Caki2 (cell line): ENCODE measurements at places on chromosomes 7 and 10. TPM values are rescaled to one million over a fixed set of nuclear protein-coding genes. Genes with fewer than 3 reads are reported as not detected.
A peak's percentile ranks its signal among the peaks of the same experiment; 100 is the strongest.

DNA sequence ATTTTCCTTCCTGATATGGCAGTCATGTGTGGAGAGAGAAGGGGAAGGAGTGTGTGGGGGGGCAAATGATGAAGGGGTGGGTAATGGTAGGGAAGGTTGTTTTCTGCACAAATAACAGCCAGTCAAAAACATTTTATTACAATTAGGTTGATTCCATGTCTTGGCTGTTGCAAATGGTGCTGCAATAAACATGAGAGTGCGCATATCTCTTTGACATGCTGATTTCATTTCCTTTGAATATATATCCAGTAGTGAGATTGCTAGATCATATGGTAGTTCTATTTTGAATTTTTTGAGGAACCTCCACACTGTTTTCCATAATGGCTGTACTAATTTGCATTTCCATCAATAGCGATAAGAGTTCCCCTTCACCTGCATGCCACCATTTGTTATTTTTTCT, 10.6 kb upstream of the JAZF1 start:
- DNase-seq: no peak

DNA sequence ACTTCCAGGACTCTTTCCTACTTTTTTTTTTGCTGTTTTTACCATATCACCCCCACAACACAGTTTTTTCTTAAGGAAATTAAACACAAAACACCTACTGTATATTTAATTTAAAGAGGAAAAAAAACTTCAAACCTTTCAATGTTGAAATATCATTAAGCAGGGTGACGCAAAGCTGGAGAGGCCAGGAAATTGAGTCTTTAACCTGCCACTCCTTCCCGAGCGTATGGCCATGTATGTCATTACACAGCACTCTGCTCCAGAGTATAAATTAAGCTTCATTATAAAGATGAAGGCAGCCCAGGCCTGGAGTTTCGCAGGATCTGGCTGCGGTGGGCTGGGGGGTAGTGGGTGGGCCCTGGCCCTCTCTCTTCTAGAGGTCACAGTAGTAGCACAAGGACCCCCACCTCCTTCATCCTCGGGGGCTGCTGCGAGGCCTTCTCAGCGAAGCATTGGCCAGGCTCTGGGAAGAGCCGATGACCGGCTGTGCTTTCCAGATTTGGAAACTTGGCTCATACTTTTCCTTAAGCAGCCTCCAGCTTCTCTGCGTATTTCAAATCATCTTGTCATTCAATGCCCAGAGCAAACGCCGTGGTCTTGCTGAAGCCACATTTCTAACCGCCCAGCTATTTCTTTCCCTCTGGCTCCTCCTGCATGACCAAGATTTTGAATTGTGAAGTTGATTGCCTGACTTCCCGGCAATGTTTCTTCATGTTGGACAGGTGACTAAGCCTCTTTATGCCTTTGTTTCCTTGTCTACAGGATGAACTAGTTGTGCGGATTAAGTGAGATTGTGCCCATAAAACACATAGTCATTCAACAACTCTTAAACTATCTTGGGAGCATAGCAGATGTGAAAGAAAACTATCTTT, 765.1 kb downstream of the SUGCT start:
- no peak for DNase-seq

GRCh38 chr7:151038951-151039849, 9.1 kb upstream of the ASIC3 start:
- DNase-seq: peak; percentile 95

GRCh38 chr10:17366705-17367104, 87.7 kb downstream of the ST8SIA6 start:
- no peak for DNase-seq

- peak; percentile 90 for DNase-seq
These were observed at the start of gene DEPP1 for GRCh38 chr10:44978570-44979280. Gene DEPP1, minus strand, starts transcription at chr10:44978809. Its CDS starts 779 bp downstream, at chr10:44978030.

DNA sequence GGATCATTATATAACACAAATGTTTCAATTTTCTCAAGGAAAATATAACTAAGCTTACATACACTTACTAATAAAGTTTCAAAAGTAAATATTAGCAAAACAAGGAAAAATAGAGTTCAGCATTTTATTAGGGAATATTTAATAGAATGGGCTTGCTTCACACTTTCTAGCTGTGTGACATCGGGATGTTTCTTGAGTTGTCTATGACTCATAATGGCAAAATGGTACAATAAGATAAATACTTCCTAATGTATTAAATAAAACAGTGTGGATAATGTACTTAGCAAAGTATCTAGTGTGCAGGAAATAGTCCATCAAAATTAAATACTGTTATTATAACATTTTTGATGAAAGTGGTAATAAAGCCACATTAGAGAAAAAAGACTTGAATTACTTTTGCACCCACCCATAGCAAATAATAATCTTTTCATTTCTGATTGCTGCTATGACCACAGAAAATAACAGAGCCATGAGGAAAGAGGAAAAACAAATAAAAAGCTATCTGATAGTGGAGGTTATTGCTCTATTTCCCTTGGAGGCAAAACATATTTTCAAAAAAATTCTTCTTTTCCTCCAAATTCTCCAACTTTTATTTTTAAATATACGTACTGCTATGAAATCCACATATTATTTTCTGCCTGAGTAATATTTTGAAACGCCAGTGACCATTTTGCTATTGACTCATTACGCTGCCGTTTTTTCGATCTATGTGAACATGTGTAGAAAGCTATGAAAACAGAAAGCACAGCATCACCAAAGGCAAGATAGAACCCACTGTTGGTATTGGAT, 272.9 kb upstream of the KLF6 start:
- DNase-seq: no peak

DNA sequence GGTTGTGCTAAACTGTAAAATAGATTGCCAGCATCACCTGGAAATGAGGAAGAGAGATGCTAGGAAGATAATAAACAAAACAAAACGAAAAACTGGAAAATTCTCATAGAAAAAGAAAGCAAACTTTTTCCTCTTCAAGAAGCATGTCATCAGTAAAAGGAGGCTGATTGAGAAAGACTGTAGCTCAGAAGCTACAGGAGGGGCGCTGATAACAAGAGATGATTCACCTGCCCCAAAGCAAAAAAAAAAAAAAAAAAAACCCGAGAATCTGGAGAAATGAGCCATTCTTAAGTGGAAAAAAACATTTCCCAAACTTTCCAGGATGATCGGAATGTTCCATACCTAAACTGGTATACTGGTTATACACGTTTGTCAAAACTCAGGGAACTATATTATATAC, 130.5 kb upstream of the C1QL3 start:
- DNase-seq: no peak

- DNase-seq: no peak
These were observed 44.2 kb downstream of the ZMIZ1 start for GRCh38 chr10:79112881-79113431.

DNA sequence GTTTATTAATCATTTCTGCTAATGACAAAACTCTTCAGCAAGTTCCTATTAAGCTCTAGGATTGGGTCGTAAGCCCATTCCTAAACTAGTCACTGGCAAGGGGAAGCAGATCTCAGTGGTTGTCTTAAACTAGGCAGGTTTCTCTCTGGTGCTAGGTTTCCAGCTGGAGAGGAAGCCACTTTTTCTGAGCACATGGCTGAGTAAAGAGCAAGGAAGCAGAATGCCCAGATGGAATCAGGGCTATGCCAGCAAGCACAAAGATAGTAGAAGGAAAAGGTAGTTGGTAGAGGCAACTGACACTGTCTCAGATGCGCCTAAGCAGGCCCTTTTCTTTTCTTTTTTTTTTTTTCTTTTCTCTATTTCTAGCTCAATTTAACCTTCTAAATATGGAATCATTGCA, 224.9 kb downstream of the EXOC4 start:
- no peak for DNase-seq

GRCh38 chr7:136292365-136292764, 315.2 kb upstream of the MTPN start:
- no peak for DNase-seq

GRCh38 chr10:43965918-43966570, 317.4 kb upstream of the ZNF32 start:
- no peak for DNase-seq

DNA sequence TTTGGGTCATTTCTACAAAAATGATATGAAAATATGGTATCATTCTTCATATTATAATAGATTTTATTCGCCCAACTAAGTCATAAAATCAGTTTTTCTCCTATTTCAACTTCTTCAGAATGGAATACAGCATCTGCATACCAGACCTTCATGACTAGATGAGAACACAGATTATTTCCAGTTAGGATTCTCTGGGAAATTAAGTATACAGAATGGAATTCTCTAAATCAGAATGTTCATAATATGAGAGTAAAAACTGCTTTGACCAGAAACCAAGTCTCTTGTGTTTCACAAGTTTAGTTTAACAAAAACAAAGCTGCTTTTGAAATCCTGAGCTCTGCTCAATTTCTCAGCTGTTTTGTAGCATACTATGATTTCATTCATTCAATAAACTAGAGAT, 160.3 kb upstream of the SEMA3A start:
- no peak for DNase-seq

DNA sequence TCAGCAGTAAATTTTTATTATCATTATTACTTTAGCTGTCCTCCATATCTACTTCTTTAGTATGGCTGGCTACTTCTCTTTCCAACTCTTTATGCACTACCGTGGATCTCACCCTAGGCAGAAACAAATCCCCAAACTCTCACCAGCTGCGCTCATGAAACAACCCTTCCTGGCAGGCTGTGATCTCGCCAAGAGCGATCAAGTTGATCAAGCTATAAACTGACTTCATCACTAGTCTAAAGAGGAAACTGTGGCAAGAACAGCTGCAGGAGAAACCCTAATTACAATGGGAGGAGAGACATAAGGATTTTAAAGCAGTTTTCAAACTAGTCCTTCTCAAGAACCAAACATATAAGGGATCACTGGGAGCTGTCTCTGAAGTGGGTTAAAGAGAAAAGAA, 160.5 kb upstream of the PRSS58 start:
- DNase-seq: no peak

- no peak for DNase-seq
These were observed 90.2 kb downstream of the PPP1R9A start for GRCh38 chr7:94997547-94997946.

GRCh38 chr7:97313900-97314299, 196.4 kb downstream of the SDHAF3 start:
- no peak for DNase-seq

DNA sequence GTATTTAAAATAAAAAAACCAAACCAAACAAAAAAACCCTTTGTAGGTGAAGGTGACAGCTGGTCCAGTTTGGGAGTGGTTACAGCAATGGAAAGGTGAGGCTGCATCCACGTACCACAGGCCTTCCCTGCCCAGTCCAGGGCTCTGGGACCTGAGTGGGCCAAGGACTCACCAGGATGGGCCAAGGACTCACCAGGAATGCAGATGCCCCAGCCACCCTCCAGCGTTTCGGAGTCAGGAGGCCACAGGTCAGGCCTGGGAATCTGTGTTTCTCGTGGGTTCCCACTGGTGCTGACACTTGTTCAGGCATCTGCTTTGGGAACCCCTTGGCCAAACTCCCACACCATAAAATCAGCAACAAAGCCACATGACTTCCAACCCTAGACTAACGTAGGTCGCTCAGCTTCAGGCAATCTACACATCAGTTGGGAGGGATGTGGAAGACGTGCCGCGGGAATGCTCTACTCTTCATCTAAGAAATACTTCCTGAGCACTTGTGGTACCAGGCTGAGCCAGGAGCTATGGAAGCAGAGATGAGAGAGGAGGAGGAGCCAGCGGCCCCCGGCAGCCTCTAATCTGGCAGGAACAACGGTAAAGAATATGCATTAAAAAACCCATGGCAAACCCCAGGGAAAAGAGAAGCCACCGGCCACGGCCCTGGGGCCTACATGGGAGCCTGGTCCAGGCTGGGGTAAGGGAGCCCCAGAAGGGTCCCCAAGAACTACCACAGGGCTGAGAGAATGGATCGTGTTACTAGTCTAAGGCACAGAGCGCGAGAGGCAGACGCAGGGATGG, 473.4 kb downstream of the PTPRN2 start:
- DNase-seq: no peak

- peak; percentile 79 for DNase-seq
These were observed at the start of gene REEP3 for GRCh38 chr10:63520500-63521415. Gene REEP3, plus strand, starts transcription at chr10:63521401. Its CDS starts 145 bp downstream, at chr10:63521546.

DNA sequence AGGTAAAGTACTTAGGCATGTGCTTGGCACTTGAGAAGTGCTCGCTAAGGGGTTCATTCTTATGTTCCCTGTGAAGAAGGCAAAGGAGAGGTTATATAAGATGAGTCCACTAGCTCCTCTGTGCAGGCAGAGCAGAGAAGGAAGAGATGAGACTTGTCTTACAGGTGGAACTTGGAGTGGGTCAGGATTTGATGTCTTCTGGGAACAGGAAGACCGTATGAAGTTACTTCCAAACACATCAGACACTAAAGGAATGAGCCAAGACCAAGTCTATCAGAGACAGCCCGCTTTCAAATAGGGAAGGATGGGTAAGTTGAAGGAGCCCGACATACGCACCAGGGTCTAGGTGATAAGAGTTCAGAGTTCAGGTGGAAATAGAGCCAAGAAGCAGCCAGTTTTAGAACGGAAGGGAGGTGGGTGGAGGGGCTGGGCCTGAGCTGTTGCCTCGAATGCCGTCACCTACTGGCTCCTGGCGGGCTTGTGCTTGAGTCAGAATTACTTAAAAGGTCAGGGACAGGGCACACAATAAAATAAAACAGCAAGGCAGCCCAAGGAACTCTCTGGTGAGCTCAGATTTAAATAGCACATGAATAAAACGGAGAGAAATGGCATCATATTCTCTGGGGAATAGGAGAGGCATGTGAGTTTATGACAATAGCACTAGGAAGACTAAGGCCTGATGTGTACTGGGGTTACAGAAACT, 56.1 kb upstream of the GRB10 start:
- DNase-seq: peak; percentile 82

DNA sequence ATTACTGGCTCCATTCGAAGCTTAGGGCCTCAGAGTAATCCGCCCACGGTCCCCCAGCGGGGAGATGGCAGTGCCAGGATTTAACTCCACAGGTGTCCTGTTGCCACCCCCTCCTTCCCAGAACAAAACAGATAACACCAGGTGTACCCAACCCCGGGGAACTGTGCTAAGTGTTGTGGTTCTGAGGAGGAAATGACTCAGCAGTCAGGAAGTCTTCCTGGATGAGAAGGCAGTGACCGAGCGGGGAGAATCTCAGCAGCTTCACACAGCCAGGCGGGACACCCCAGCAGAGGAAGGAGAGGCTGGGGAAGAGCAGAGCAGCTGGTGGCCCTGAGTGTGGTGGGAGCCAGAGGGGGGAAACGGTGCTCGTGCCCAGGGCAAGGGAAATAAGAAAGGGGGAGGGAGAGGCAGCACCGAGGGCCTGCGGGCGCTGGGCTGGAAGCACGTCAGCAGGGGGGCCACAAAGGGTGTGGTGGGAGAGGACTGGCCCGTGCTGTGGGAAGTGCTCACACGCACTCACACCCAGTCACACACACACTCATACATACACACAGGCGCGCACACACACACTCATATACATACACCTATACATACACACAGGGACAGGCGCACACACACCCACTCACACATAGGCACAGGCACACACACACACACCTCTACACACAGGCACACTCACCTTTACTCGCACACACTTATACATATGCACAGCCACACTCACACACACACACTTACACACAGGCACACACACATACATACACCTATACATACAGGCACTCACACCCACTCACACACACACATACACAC, 59.8 kb upstream of the CHST15 start:
- DNase-seq: peak; percentile 94

GRCh38 chr7:20581956-20582355, 33.5 kb upstream of the ABCB5 start:
- DNase-seq: no peak

The GPC2 gene
- 1.4 and 1.6 TPM in 2 replicates for total RNA-seq

The LOXL4 gene
- total RNA-seq: 0.72 and 1.5 TPM in 2 replicates

The SRGN gene
- 288 and 293 TPM in 2 replicates for total RNA-seq

The TYW1B gene
- total RNA-seq: 0.09 and 0.78 TPM in 2 replicates

The LRMDA gene
- 18.7 and 20.3 TPM in 2 replicates for total RNA-seq
